RKO (cell line): ENCODE measurements at places on chromosomes 11 and 22.

GRCh38 chr11:112150517-112150916, 13.4 kb downstream of the IL18 start:
- DNase-seq: no peak

- no peak for DNase-seq
Measured at GRCh38 chr11:115206365-115207022, 297.7 kb downstream of the CADM1 start.

DNA sequence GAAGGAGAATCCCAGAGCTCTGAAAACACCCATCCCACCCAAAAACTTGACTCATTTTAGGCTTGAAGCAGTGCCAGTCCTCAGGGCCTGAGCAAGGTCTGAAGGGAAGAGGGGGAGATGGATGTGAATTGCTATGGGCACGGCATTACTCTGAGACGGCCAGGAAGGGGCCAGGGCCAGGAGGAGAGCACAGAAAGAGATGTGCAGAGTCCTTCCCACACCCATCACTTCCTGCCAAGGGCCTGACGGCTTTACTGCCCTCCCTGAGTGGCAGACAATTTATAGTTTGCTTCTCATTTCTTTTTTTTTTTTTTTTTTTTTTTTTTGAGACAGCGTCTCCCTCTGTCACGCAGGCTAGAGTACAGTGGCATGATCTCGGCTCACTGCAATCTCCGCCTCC, 22.5 kb downstream of the TAB1 start:
- no peak for DNase-seq

DNA sequence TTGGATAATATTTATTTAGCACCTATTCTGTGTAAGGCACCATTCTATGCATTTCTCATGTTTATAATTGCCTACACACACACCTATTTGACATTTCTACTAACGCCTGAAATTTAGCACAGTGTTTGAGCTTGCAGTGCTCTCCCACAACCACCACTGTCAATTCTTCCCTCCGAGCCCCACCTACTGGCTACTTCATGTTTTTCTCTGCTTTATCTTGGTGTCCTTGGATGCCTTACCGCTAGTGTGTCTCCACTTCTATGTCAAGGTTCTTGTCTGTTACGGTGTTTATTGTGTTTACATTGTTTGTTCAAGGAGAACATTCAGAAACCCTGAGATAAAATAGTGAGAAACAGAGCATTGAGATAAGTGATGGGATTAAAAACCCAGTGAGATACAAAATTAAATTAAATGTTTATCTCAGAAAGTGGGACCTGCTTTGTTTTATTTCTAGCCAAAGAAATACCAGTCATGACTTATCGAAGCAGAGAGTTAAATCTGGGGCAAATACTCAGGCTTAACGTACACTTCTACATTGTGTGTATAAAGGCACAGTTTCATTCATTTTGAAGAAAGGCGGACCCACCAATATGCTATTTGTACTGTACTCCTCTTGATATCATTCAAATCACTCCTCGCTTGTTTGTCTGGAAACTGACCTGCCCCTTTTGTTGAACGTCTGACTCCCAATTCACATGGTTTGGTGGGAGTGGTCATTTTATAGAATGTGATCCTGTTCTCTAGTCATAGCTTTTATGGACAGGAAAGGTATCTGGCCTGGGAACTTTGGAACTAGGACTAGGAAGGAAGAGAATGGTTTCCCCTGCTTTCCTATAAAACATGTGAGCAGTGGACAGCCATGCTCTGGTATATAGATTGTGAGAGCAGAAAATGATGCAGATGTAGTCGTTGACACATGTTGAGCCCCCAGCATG, 39.2 kb upstream of the SLC36A4 start:
- peak; percentile 61 for DNase-seq

GRCh38 chr22:30562366-30562765, 12.1 kb downstream of the GAL3ST1 start:
- DNase-seq: no peak

DNA sequence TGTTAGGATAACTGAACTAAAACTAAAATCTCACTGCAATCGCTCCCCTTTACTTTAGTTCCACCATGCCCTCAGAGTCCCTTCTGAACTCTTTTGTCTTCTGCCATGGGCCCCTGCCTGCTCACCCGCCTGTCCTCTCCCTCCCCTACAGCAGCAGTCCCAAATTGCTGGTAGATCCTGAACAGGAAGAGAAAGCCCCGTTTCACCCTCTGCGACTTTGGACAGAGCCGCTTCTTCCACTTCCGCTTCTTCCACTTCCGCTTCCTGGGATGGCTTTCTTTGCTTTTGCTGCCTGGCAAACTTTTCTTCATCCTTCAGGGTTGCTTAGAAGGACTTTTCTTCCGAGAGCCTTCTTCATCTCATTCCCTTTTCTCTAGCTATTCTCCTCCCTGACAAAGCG, 35.7 kb upstream of the TLCD5 start:
- DNase-seq: no peak

DNA sequence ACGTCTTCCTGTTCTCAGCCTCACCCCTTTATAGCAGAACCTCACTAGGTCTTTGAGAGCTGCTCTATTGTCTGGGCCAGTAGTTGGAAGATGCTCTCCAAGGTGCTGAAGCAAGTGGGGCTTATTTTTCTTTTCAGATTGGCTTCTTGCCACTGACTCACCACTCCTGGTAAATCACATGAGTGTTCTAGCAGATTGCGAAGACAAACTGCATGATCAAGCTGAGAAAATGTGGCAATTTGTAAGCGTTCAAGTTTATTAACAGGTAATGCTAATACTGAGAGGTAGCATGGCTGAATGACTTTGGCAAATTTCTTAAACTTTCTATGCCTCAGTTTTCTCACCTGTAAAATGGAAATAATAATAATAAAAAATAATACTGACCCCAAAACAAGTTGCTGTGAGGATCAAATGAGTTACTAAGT, 59.2 kb downstream of the CACNG2 start:
- peak; percentile 94 for DNase-seq

DNA sequence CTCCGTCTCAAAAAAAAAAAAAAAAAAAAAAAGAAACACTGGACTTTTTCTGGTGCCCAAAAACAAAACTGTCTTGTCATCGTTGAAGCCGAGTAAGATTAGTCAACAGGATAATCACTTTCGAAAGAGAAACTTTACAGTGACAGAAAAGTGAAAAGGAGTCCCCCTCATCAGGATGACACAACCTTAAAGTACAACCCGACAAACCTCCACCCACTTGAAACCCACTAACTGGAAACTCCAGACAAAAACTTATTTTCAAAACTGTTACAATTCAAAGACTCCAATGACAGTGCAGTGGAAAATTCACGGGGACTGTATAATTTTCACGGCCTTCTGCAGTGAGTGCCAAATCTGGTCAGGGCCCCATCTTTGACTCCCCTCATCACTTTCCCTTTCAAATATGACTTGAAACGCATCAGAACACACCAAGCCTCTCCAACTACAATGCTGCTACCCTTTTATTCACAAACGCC, 1.3 kb downstream of the DENND5A start:
- DNase-seq: peak; percentile 63
